ENCODE measurements at places on chromosomes 7 and 10.

GRCh38 chr10:4247379-4247778 is 462.4 kb upstream of the KLF6 start:
- no peak for DNase-seq

DNA sequence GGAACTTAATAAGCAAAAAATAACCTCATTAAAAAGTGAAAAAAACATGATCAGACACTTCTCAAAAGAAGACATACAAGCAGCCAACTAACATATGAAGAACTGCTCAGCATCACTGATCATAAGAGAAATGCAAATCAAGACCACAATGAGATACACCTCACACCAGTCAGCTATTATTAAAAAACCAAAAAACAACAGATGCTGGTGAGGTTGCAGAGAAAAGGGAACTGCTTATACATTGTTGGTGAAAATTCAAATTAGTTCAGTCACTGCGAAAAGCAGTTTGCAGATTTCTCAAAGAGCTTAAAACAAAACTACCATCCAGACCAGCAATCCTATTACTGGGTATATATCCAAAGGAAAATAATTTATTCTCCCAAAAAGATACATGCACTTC is 513.3 kb downstream of the MDFIC start:
- no peak for DNase-seq

GRCh38 chr10:123974406-123974805 is 82.8 kb upstream of the CPXM2 start:
- no peak for DNase-seq

DNA sequence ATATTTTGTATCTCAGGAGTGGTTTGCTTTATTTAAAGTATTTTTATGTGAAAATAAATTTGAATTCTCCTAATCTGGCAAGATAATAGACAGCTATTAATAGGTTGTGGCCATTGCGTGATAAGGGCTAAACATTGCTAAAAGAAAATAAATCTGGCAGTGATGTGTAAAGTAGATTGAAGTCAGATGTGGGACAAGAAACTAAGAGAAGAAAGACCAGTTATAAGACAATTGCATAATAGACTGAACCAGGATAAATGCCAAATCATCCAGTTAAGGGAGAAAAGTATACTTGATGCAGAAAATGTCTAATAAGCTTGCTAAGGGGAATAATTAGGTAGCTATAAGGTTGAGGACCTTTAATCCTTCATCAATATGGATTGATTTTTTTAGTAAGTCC is 197.5 kb upstream of the CSTF2T start:
- no peak for DNase-seq

DNA sequence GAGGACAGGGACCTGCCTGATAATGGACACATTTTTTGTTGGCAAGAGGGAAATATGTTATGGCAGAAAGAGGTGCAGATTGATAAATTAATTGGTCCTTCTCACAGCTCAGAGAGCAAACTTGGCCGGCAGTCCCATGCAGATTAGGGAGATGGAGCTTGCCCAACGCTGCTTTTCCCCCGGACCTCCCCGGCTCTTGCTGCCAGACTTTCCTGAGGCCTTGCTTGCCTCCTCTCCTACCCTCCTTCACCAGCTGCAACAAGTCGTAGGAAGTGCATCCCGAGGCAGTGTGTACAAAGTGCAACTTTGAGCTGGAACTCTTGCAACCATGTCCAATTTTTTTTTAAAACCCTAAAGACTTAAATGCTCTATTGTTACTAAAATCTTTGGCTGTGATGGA is 215.5 kb downstream of the LRMDA start:
- DNase-seq = no peak

GRCh38 chr7:22214000-22214399 is 143.0 kb downstream of the RAPGEF5 start:
- no peak for DNase-seq

DNA sequence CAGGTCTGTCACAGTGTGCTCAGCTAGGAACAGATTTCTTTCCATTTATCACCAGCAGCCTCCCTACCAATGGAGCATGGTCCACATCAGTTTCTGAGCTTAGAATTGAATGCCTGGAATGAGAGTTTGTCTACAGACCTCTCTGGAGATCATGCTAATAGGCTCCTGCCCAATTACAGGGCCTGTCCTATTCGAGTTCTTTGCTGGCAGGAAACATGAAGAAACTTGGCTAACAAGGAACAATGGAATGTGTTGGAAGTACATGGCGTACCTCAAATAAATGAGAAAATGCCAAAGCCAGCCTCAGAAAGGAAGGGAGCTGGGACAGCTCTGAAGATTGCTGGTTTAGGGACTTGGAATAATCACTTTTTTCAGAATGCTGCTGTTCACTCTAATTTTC is 186.0 kb upstream of the AKR1E2 start:
- DNase-seq = no peak

- no peak for DNase-seq
Measured at GRCh38 chr10:16599662-16600061, 78.0 kb upstream of the C1QL3 start.

DNA sequence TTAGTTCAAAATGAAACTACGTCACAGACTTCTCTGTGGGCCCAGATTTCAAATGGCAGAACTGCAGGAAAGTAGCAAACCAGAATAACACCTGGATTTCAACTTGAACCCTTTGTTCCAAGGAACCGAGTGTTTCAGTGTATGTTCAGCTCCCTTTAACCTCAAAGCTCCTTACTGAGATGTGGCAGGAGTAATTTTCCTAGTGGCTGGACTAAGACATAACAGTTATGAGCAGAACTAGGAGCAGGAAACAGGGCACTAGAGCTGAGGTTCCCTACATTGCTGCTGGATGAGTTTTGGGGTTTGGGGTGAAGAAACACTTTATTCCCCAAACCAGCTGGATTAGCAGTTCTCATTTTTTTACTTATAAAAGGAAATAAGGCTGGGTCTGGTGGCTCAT is 50.1 kb downstream of the NSUN6 start:
- no peak for DNase-seq

- DNase-seq = no peak
Measured at GRCh38 chr10:110708776-110709443, 64.8 kb downstream of the RBM20 start.

Measured in activated naive CD4-positive, alpha-beta T cell (primary cell).